Stimulated activated CD4-positive, alpha-beta T cell treated with anti-CD3 and anti-CD28 coated beads, Interleukin-15, amount 100 ng/mL, for 1 hour (primary cell): ENCODE measurements at places on chromosomes 11 and 22.

GRCh38 chr11:133834682-133835592 is 10.4 kb downstream of the SPATA19 start:
- no peak for DNase-seq

DNA sequence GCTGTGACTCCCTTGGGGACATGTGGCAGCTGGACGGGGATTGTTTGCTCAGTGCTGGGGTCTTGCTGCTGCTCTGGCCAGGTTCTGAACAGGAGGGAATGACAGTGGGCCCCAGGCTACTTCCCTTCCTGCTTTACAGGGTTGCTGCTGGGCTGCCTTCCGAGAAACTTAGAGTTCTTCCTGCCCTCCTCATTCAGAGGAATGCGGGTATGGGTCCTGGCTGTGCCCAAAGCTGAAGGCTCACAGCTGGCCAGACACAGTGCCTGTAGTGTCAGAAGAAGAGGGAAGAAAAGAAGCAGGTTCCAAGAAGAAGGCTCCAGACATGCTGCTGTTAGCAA is 108.3 kb upstream of the PARVA start:
- no peak for DNase-seq

DNA sequence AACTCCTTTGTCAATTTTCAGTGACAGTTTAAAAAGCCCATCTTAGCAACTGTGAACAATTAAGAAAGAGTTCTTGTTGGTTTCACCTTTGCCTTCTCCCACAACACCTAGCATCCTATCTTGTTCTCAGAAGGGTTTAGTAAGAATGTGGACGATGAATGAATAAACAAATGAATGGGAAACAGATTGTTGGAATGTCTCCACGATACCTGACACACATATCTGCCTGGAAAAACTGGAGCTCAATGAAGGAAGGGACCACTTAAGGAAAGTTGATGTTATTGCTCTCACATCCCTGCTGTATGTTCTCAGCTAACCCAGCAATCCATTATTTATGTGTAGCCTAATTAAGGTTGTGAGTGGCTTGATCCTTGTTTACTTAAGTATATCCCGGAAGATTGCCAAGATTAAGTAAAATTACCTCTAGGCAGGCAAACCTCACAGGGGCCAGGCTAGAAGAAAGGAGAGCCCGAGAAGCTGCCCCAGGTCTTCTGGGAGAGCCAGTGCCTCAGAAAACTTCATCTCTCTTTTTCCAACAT is 286.4 kb downstream of the NXPE2 start:
- DNase-seq = no peak

GRCh38 chr11:130295657-130296056 is 19.1 kb downstream of the ZBTB44 start:
- DNase-seq = no peak

DNA sequence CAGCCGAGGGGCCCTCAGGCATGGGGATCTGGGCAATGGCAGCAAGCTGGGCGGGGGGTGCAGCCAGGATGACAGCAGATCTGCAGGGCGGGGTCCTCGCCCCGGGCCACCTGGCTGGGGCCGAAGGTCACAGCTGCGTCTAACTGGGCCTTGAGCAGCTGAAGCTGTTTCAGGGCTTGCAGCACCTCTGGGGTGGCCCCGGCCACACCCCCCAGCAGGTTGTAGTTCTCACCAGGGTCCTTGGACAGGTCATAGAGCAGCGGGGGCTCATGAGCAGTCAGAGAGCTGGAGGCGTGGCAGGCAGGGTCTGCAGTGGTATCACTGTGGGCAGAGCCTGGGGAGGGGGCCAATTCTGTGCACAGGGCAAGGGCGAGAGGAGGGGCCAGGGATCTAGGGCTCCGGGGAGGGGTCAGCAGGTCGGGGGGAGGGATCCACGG is 2.8 kb downstream of the ARSA start:
- DNase-seq = no peak
